Stomach (tissue), 19 donors: ENCODE measurements at places on chromosomes 7 and 10. TPM values are rescaled to one million over a fixed set of nuclear protein-coding genes. Genes with fewer than 3 reads are reported as not detected.

TUBAL3 gene
- total RNA-seq, result 1.7 TPM

DNA sequence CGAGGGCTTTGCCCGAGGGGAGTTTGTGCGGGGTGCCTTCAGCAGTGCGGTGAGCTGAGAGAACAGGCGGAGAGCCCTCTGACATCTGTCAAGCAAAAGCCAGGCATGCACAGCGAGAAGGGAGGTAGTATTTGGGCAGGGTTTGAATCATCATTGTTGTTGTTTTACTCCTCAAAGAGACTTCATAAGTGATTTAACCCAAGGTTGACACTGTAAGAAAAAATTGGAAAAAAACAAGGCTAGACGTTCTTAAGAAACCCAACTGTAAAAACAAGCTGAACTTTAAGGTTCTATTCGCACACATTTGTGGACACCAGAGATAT is 1.3 kb downstream of the ADAM22 start:
- peaks cover 20% of the 10 kb centered on the region for H3K4me1 ChIP-seq
- no peak overlapping the region for H3K27ac ChIP-seq
- no peaks in the 10 kb centered on the region for H3K36me3 ChIP-seq
- DNase-seq, result no peak
- H3K27me3 ChIP-seq, result peaks cover 17% of the 10 kb centered on the region
- peak overlapping the region; percentile 83 for H3K4me3 ChIP-seq

GRCh38 chr10:3719024-3719843 is 65.8 kb downstream of the KLF6 start:
- no peaks in the 10 kb centered on the region for H3K4me1 ChIP-seq
- no peak for DNase-seq
- H3K27ac ChIP-seq, result no peak overlapping the region
- H3K27me3 ChIP-seq, result no peaks in the 10 kb centered on the region

- H3K36me3 ChIP-seq, result peaks cover 8% of the 10 kb centered on the region
- no peak overlapping the region for H3K4me3 ChIP-seq
- no peak for DNase-seq
- H3K4me1 ChIP-seq, result peaks cover 7% of the 10 kb centered on the region
- H3K27me3 ChIP-seq, result no peaks in the 10 kb centered on the region
- H3K27ac ChIP-seq, result no peak overlapping the region
These were observed 1.4 kb downstream of the SFR1 start for GRCh38 chr10:104123397-104123796.

DNA sequence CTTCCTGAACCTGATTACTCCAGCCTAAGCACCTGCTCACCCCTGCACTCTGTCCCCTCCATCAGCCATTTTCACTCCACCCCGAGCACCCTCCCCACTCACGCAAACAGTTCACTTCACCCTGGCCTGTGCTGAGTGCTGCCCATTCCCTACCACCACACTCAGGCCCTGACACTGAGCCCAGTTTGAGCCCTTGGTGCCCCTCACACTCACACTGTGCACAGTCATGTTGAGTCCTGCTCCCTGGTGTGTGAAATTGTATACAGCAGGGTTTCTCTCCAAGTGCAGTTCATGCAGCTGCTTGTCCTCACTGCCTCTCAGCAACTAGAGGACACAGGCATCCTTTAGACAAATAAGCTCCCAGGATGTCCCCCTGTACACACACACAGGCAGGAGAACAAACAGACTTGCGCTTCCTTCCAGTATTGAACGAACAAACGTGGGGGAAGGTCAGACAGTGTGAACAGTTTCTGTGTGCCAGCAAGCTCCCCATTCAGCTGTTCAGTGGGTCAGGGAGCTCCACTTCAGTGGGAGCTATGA is 6.8 kb downstream of the MYO1G start:
- DNase-seq, result peak; percentile 6
- peaks cover 16% of the 10 kb centered on the region for H3K36me3 ChIP-seq
- H3K27me3 ChIP-seq, result no peaks in the 10 kb centered on the region
- no peak overlapping the region for H3K4me3 ChIP-seq
- H3K4me1 ChIP-seq, result peaks cover 6% of the 10 kb centered on the region
- H3K27ac ChIP-seq, result no peak overlapping the region

DNA sequence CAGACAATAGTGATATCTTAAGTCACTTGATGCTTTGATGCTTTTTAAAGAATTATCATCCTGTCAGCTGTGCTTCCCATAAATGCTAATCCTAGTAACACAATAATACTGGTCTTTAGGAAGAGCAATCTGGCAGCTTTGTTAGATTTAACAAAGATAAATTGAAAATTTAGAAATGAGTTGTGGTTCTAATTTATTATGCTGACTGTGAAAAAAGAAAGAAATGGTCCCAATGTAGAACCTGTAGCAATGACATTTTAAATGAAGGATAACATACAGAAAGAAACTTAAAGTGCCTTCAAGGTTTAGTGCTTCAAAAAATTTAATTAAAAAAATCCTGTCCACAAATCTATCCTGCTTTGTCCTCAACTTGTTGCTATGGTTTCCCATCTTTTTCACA is 81.6 kb upstream of the HGF start:
- no peaks in the 10 kb centered on the region for H3K4me1 ChIP-seq
- no peak overlapping the region for H3K27ac ChIP-seq
- H3K27me3 ChIP-seq, result no peaks in the 10 kb centered on the region

CTAGE8 gene
- not detected for total RNA-seq

SFMBT2 gene
- total RNA-seq, result 13.4 TPM

DNA sequence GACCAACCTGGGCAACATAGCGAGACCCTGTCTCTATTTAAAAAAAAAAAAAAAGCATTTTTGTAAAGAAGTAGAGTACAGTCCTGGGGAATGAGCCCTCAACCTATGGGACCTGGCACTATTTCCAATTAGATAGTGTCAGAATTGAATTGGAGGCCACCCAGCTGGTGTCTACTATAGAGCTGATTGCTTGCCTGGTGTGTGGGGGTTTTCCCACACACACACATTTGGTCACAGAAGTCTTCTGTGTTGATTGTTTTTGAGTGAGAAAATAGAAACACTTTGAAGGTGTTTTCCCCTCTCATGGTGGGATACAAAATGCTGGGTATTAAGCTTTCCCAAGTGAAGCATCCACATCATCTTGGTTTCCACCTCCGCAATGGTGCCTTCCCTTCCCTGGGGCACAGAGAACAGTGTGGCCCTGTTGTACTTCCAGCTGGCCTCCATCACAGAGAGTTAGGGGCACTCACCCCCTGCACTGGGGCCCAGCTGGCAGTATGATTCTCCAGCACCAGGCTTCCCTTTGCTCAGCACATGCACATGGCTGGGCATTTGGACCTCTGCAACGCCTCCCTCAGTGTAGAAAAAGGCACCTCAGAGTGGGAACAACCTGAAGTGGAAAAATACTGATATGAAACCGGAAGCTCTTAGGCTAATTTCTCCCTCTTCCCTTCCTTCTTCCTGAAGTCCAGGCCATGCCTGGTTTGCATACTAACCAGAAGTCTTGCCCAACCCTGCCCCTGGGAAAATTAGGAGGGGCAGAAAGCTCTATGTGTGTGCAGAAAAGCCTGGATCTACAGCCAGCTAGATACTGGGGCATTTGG is 10.7 kb upstream of the NFKB2 start:
- H3K27me3 ChIP-seq, result no peaks in the 10 kb centered on the region
- H3K27ac ChIP-seq, result no peak overlapping the region
- peaks cover 35% of the 10 kb centered on the region for H3K36me3 ChIP-seq

DNA sequence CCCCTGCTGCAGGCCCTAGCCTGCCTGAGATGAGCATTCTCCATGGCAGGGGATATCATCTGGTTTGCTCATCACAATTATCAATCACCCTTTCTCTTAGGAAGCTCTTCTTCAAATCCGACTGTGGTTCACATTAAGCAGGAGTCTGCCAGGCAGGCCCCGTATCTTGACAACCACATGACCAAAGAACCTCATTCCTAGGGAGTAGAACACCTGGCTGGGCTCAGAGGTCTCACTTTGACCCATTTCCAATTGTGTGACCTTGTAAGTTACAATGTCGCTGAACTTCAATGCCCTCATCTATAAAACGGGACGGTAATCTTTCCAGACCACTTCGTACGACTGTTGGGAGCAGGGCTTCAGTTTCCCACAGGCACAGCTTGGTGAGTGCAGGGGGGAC is 156.4 kb upstream of the PCBD1 start:
- H3K4me3 ChIP-seq, result no peak overlapping the region
- no peaks in the 10 kb centered on the region for H3K4me1 ChIP-seq
- H3K27me3 ChIP-seq, result peaks cover 25% of the 10 kb centered on the region
- no peaks in the 10 kb centered on the region for H3K36me3 ChIP-seq
- H3K27ac ChIP-seq, result no peak overlapping the region

- H3K4me1 ChIP-seq, result no peaks in the 10 kb centered on the region
- H3K27ac ChIP-seq, result no peak overlapping the region
- H3K27me3 ChIP-seq, result no peaks in the 10 kb centered on the region
- H3K4me3 ChIP-seq, result no peak overlapping the region
- DNase-seq, result peak; percentile 41
These were observed 386.6 kb downstream of the SH2D4B start for GRCh38 chr10:80924063-80924952.

- peak overlapping the region; percentile 43 for H3K27ac ChIP-seq
- H3K27me3 ChIP-seq, result no peaks in the 10 kb centered on the region
- H3K4me1 ChIP-seq, result peaks cover 34% of the 10 kb centered on the region
- H3K4me3 ChIP-seq, result peak overlapping the region; percentile 43
- H3K36me3 ChIP-seq, result no peaks in the 10 kb centered on the region
These were observed 4.4 kb upstream of the ARID5B start for GRCh38 chr10:61896854-61897661.

GRCh38 chr7:44441079-44441478 is 49.4 kb downstream of the NUDCD3 start:
- H3K36me3 ChIP-seq, result peaks cover 11% of the 10 kb centered on the region
- H3K4me3 ChIP-seq, result no peak overlapping the region
- H3K27me3 ChIP-seq, result no peaks in the 10 kb centered on the region
- H3K4me1 ChIP-seq, result peaks cover 38% of the 10 kb centered on the region

GNGT1 gene
- not detected for total RNA-seq

DNA sequence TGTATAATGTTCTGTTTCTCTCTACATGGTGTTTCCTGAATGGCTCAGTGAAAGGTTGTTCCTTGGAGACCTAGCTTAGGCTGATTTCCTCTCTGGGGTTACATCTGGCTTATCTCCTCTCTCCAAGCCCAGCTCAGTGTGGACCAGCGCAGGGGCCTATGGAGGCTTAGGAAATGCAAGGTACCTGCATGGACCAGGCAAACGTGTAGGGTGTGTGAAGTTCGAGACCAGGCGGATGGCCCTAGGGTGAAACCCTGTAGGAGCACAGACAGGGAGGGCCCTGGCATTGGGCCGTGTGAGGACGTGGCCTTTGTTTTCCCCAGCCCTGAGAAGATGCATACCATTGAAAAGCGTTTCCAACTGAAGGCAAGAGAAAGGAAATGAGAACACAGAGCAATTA is 59.0 kb downstream of the DOCK1 start:
- no peak overlapping the region for H3K27ac ChIP-seq
- H3K27me3 ChIP-seq, result no peaks in the 10 kb centered on the region
- no peak for DNase-seq
- no peaks in the 10 kb centered on the region for H3K36me3 ChIP-seq
- H3K4me3 ChIP-seq, result no peak overlapping the region
- H3K4me1 ChIP-seq, result no peaks in the 10 kb centered on the region

GRCh38 chr7:147400925-147401324 is 1189.6 kb upstream of the C7orf33 start:
- no peaks in the 10 kb centered on the region for H3K4me1 ChIP-seq
- H3K36me3 ChIP-seq, result no peaks in the 10 kb centered on the region
- no peak overlapping the region for H3K27ac ChIP-seq
- no peaks in the 10 kb centered on the region for H3K27me3 ChIP-seq

GRCh38 chr10:13956826-13957225 is 370.1 kb downstream of the PRPF18 start:
- H3K4me1 ChIP-seq, result peaks cover 16% of the 10 kb centered on the region
- H3K36me3 ChIP-seq, result no peaks in the 10 kb centered on the region
- peak overlapping the region; percentile 44 for H3K27ac ChIP-seq
- H3K4me3 ChIP-seq, result no peak overlapping the region
- DNase-seq, result peak; percentile 31
- no peaks in the 10 kb centered on the region for H3K27me3 ChIP-seq

MRLN gene
- total RNA-seq, result not detected

GRCh38 chr10:132345345-132345744 is 13.4 kb downstream of the LRRC27 start:
- no peaks in the 10 kb centered on the region for H3K27me3 ChIP-seq
- no peak overlapping the region for H3K4me3 ChIP-seq
- H3K36me3 ChIP-seq, result peaks cover 69% of the 10 kb centered on the region
- no peak for DNase-seq
- H3K27ac ChIP-seq, result no peak overlapping the region

BBIP1 gene
- total RNA-seq, result 16.3 TPM

SH2D4B gene
- total RNA-seq, result not detected

PNLIPRP3 gene
- total RNA-seq, result not detected

FGFR2 gene
- total RNA-seq, result 17.9 TPM

ANXA11 gene
- total RNA-seq, result 98.7 TPM

DNA sequence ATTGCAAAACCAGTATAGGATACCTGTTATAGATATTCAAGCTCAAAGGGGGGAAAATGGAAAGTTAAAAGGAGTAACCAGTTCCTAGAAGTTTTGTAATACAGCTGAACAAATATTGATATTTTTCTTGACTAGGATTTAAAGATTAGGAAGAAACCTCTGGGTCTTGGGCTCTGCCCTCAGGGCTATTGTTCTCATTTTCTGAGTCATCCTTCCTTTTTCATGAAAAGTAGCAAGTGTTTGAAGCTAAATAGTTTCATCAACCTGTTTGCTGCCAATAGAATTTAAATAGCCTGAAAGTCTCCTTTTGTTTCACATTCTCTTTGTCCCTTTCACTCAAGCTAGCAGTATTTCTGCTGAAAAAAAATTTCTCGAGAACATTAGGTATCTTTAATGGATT is 1061.1 kb upstream of the GHITM start:
- H3K27ac ChIP-seq, result no peak overlapping the region
- H3K4me1 ChIP-seq, result no peaks in the 10 kb centered on the region
- no peaks in the 10 kb centered on the region for H3K27me3 ChIP-seq
- no peak overlapping the region for H3K4me3 ChIP-seq
- H3K36me3 ChIP-seq, result no peaks in the 10 kb centered on the region

- no peaks in the 10 kb centered on the region for H3K27me3 ChIP-seq
- DNase-seq, result no peak
- no peak overlapping the region for H3K4me3 ChIP-seq
- H3K4me1 ChIP-seq, result no peaks in the 10 kb centered on the region
- no peaks in the 10 kb centered on the region for H3K36me3 ChIP-seq
These were observed 348.0 kb downstream of the SORCS1 start for GRCh38 chr10:106816318-106817085.

- H3K36me3 ChIP-seq, result no peaks in the 10 kb centered on the region
- no peak for DNase-seq
These were observed 28.9 kb upstream of the SAMD9L start for GRCh38 chr7:93176992-93177580.

TBATA gene
- not detected for total RNA-seq

TMEM168 gene
- total RNA-seq, result 85.2 TPM

PRPS1L1 gene
- not detected for total RNA-seq

VWC2 gene
- total RNA-seq, result not detected

WNT8B gene
- total RNA-seq, result not detected

GRCh38 chr10:90917968-90918318 is 2.9 kb downstream of the ANKRD1 start:
- no peaks in the 10 kb centered on the region for H3K4me1 ChIP-seq
- H3K4me3 ChIP-seq, result no peak overlapping the region
- H3K36me3 ChIP-seq, result no peaks in the 10 kb centered on the region
- peaks cover 34% of the 10 kb centered on the region for H3K27me3 ChIP-seq

- no peak for DNase-seq
- H3K4me3 ChIP-seq, result no peak overlapping the region
- no peak overlapping the region for H3K27ac ChIP-seq
- H3K4me1 ChIP-seq, result no peaks in the 10 kb centered on the region
- no peaks in the 10 kb centered on the region for H3K36me3 ChIP-seq
These were observed 41.0 kb upstream of the C10orf120 start for GRCh38 chr10:122740640-122741039.

EIF5AL1 gene
- total RNA-seq, result 0.29 TPM

GRCh38 chr7:110898516-110898915 is 192.4 kb upstream of the LRRN3 start:
- H3K36me3 ChIP-seq, result no peaks in the 10 kb centered on the region
- no peaks in the 10 kb centered on the region for H3K4me1 ChIP-seq
- no peak overlapping the region for H3K27ac ChIP-seq
- no peaks in the 10 kb centered on the region for H3K27me3 ChIP-seq
- DNase-seq, result no peak

GPNMB gene
- total RNA-seq, result 26.1 TPM

OR2A12 gene
- not detected for total RNA-seq
